Mesothelial cell of epicardium (in vitro differentiated cells): ENCODE measurements at places on chromosomes 4 and X.

- DNase-seq = peak; percentile 47
Observed at GRCh38 chrX:30308263-30309138, 689 bp downstream of the NR0B1 start.

- DNase-seq = no peak
Observed at GRCh38 chrX:108028854-108029253, 16.0 kb upstream of the VSIG1 start.

GRCh38 chrX:39855748-39856129 is 242.0 kb downstream of the BCOR start:
- no peak for DNase-seq

DNA sequence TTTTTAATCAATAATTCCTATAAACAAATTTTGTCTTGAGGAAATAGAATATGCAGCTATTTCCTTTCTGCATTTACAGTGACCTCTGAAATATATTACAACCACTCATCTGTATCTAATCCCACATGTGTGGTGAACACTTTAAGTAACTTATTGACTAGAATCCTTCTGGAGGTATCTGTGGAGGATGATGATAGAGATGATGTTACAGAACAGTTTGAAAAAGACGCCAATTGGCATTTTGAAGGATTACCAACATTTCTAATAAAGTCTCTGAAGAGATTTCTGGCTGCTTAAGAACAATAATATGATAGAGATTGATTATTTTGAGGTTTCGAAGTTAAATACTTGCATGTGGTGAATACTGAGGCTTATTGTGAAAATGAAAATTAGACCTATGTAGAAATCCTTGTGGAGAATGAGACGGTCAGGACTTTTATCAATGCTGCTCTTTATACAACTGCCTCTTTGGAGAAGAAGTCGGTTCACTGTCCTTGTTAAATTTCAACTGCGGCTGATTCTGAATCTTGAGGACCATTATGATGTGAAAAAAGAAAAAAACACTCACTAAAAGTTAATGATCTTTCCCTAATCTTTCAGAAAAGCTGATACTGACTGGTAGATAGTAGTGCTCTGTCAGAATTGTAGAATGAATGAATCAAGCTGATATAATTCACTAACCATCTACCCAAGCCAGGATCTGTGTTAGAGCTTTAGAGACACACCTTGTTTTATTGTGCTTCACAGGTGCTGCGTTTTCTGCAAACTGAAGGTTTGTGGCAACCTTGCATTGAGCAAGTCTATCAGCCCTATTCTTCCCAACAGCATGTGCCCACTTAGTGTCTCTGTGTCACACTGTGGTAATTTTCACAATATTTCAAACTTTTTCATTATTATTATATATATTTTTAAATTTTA is 204.7 kb downstream of the SPRY1 start:
- DNase-seq = no peak

GRCh38 chr4:15254236-15254880 is 173.5 kb upstream of the C1QTNF7 start:
- DNase-seq = no peak

- DNase-seq = no peak
Observed at GRCh38 chrX:133544115-133544514, 128.8 kb upstream of the GPC4 start.

DNA sequence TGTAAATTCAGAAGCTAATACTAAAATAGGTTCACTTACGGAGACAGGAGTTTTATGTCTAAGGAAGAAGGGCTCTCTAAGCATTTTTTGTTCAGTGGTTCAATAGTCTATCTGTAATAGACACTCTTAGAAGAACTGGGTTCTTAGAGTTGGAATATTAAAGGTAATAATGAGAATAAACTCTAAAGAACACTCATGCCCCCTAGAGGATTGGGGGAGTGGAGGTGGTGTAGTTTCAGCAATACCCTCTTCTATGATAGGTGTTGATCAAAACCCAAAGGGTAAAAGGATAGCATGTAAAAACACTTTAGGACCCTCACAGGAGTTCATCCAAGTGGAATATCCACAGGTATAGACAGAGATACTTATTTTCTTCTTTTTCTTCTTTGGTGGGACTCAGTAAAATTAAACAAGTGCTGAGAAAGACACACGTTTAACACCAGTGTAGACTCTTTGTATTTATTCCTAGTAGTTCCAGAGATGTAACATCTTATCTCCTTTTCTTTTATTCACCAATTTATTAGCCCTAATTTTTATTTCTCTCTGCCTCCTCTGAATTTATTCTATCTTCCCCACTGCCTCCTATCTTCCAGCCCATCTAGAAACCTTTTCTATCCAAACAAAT is 25.7 kb upstream of the MND1 start:
- DNase-seq = no peak

DNA sequence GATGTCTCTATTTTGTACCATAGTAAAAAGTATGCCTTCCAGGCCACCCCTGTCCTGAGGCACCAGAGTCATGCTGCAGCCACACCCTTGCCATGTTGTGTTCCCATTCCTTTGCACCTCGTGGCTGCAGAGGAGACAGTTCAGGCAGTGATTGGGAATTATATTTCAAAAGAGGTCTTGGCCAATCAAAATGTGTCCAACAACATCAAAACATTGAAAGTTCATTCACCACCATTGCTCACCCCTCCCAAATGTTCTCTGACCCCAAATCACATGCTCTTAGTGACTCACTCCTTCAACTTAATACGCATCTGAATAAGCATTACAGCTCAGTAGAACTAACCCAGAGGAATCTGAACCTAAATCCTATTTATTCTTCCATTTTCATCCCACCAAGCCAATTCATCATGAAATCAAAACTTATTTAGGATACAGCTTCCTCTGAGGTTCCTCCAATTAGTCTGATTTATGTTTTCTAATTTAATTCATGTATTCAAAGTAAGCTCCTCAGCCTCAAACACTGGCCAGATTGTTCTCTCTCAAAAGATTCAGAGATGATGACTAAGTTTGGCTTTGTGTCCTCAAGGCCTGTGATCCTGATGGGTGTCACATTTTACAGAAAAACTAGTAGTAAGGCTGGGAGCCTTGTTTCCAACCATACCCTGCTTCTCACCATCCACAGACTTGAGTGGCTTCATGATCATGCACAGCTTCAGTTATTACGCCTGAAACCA is 323.2 kb upstream of the INTU start:
- DNase-seq = no peak

DNA sequence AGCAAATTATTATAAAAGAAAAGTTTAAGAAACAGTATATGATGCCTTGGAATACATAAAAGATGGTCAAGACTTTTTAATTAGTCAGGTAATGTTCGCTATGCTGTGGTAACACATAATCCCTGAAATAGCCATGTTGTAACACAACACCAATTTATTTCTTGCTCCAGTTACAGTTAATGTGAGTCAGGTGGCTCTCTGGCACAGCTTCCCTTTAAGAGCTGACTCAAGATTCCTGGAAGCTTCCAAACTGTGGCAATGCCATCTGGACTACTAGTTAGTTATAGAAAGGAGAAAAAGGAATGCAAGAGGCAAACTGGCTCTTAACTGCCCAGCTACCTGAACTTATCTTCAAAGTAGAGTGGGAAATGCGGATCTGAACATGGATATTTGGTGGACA is 210.5 kb downstream of the CHM start:
- DNase-seq = no peak

DNA sequence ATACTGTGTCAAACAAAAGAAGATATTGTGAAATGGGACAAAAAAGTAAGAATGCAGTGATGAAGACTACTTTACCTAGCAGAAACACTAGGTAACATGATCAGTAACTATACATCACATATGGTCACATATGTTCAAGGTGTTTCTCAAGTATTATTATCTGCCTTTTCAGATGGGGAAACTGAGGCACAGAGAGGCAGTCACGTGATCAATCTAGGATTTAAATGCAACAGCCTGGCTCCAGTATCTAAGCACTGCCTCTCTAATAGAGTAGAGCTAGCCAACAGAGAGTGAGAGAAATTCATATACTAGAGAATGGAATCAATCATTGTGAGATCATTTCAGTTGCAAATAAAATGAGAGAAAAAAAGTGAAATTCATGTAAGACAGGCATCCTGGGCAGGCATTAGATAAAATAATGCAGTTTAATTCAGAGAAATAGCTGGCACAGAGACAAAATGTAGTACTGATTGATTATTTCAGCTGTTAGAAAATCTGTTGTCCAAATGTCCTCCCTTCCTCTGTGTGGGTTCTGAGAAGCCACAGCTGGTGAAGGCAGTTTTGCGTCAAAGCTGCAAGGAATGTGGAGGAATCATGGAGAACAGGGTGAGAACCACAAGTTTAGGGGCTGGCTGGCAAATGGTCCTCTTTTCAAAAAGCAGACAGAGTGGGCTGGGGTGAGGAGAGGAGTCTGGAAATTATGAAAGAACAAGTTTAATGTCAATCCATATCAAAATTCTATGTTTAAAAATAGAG is 26.0 kb downstream of the SMIM43 start:
- no peak for DNase-seq
